ENCODE measurements at places on chromosomes 7 and 10.
A peak's percentile ranks its signal among the peaks of the same experiment; 100 is the strongest.

DNA sequence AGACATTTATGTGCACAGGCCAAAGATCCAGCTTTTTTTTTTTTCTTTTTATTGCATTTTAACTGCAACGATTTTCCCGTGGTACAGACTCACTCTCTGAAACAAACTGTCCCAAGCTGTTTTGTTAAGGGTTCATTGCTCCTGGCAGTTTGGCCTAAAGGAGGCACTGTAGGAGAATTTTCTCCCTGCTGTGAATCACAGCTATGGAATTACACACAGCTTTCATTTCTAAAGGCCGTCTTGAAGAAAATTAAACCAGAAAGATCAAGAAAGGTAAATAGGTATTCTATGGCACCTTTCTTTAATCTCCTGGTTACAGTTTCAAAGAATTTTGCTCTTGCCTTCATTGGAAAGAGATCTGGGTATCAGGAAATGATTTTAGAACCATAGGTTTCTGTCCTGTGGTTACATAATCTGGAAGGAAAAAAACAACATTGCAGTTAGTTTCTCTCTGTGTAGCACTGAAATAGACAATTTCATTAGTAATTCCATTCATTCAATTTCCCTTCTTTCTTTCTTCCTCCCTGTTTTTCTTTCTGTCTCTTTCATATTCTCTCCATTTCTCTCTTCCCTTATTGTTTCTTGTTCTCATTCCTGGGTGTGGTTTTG is 51.2 kb downstream of the PDK4 start:
- peak; percentile 29 for DNase-seq

DNA sequence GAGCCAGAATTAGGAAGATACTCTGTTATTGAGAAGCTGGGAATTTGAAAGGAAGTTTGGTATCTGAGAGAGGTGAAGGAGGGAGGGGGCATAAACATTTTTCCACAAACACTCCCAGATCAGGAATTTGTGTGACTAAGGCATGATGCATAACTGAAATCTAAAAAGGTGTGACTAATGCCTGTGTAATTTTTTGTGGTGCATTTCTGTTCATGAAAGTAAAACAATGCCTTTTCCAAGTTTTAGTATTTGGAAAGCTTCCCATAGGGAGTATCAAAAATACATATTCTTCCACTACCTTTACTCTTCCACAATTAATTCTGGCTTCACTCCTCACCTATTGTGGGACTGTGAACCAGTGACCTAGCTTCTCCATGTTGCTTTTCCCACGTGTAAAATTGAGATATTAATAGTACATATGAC is 56.4 kb upstream of the CAV2 start:
- DNase-seq = no peak

DNA sequence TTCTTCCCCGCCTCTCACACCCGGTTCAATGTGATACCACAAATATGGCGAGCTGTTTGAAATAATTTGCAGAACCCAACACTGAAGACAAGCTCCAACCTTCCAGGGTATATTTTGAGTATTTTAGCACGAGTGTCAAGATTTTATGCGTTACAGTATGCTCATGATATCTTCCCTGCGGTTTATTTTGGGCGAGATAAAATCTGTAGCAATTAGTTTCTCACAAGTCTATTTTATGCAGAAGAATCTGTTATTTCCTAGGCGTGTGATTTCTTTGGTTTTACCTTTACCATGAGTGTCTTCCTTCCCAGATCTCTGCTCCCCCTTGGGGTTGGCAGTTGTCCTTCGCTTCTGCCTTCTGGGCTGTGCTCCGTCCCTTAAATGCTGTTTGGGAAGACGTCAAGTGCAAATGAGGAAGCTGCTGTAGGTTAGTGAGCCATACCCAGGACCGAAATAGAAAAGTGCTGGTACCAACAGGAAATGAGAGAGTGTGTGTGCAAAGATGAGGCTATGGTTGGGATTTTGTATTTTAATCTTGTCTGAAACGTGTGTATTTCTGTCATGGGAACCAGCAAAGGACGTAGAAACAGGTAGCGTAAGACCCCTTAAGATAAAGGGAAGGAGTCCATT is 299.8 kb downstream of the KLF6 start:
- DNase-seq = no peak

DNA sequence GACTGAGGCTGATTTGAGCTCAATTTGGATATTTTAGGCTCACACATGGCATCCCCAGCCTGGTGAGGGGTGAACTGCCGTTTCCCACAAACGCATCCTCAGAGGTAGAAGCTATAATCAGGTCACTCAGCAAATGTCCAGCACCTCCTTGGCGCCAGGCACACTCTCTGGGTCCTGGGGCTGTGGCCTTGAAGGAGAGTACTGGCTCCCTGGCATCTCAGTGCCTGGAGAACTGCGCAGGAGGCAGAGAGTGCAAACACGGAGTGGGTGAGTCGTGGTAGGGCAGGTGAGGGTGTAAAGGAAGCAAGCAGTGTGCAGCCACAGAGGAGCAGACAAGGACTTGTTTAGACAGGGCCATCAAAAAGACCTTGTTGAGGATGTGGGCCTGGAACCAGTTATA is 224.0 kb upstream of the ZNF32 start:
- no peak for DNase-seq

GRCh38 chr7:78435355-78435754 is 636.8 kb downstream of the PHTF2 start:
- DNase-seq = no peak

DNA sequence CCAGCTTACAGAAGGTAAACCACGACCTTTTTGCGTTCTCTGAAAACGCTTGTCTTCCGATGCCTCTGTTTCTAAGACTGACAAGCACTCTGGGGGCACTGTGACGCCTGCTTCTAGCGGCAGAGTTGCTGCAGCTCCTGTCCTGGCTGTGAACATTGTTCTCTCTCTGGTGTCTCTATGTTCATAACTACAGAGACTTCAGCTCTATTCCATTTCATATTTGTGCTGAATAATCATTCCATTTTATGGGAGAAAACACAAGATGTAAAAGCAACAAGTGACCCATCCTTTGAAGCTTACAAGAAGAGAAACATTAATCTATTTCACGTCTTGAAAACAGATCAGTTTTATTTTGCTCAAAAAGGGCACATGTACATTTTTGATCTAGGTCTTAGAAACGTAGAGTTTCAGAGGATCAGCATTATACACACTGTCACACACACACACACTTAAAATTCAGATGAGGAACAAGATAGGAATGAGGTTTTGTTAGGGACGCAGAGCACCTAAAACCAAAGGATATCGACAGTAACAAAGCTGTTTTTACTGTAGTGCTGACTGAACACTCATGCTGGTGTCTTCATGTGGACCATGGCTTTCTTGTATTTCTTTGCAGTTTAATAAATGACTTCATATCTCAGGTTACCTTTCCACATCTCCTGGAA is 3.0 kb downstream of the IKZF1 start:
- DNase-seq = no peak

DNA sequence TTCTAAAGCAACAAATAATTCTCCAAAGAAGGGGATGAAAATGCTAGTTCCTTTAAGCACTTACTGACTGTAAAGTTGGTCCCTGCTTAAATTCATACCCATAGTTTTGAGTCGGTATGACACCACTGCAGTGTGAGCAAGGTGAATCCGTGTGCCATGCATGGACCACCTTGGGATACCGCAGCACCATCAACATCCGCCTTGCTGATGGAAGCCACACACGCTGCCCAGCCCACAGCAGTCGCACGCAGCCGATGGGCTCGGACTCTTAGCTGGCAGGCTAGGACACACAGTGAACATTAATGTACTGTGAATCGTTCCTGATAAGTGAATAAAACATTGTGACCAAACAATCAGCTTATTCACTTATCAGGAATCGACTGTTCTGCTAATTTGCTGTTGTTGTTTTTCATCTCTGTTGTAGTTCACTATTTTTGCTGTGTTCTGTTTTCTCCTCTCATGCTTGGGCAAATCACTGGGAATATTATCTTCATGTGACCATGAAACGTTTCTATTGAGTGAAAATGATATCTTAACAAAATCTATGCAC is 275.5 kb downstream of the USP6NL start:
- no peak for DNase-seq

- DNase-seq = no peak
These were observed 16.5 kb upstream of the BNIP3 start for GRCh38 chr10:131998050-131998844.

GRCh38 chr10:124347956-124348355 is 70.8 kb downstream of the OAT start:
- DNase-seq = no peak

GRCh38 chr10:116780691-116781205 is 38.4 kb upstream of the HSPA12A start:
- no peak for DNase-seq

DNA sequence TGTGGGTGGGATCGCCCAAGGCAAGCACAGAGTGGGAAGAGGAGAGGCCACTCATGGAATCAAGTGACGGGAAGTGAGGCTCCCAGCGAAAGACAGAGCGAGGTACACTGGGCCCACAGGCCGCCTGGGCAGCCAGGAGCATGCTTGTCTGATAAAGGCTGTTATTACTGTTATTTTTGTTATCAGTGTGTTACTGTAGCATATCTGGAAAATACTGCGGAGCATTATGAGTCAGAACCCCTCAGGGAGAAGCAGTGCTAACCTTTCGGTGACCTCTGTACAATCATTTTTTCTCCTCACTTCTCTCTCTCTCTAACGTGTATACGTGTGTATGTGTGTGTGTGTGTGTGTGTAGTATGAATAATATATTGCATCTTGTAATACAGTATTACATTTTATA is 3.8 kb upstream of the TCERG1L start:
- DNase-seq = no peak

DNA sequence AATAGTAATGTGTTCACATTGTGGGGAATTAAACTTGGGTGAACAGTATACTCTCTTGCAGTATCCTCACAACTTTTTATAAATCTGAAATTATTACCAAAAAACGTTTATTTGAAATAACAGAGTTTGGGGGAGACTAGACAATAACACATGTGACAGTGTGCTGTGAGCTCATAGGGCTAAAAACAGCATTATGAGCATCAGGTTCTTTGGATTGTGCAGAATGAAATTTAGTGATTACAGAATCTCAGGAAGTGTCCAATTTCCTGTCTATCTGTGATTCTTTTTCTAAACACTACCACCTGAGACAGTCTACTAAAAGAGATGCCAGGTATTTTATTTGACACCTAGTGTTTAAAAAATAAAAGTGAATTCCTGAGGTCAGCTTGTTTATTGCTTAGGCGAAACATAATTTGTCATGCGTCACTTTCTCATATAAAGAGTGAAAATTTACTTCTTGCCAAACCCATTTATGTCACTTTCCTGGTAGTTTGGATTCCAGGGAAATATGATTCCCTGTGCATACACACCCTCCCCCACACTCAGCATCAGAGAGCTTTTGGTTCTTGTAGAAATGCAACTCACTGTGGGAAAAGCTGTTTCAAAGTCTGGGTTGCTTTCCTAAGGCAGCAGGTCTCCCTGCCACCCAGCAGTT is 71.2 kb downstream of the AOAH start:
- no peak for DNase-seq

- no peak for DNase-seq
These were observed 4.3 kb downstream of the KCNH2 start for GRCh38 chr7:150973571-150974451.

- DNase-seq = no peak
These were observed 58.9 kb downstream of the SFMBT2 start for GRCh38 chr10:7351894-7352293.

- DNase-seq = no peak
These were observed 208.8 kb downstream of the THSD7A start for GRCh38 chr7:11623093-11623678.

GRCh38 chr10:22640359-22640758 is 74.0 kb downstream of the PIP4K2A start:
- no peak for DNase-seq

DNA sequence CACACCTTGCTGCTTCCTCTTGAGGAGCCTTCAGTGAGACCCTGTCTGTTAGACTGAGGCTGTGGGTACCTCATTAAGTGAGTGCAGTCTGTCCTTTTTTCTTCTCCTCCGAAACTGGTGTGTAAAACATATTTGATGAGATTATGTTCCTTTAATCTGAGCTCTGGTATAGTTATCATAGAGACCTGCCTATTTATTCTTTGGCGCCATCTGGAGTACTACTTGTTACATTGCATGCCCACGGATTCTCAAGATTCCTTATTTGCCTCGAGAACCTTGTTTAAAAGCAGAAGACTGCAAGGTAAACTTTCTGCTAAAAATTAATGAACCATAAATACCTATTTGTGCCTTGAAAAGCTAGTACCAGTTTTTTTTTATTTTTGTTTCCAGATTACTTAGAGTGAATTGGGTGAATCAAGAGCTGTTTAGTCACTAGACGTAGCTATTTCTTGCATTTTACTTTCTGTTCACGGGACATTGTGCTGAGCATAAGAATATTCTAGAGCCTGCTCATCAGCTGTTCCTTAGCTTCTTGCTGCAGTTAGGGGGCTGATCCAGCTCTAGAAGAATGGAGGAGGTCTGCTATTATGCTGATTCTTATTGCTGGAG is 16.9 kb upstream of the STMP1 start:
- DNase-seq = no peak

All from DMS 273 treated with DMSO at 0.1 percent for 48 hours (cell line).